ENCODE measurements at places on chromosomes 5 and 9.

DNA sequence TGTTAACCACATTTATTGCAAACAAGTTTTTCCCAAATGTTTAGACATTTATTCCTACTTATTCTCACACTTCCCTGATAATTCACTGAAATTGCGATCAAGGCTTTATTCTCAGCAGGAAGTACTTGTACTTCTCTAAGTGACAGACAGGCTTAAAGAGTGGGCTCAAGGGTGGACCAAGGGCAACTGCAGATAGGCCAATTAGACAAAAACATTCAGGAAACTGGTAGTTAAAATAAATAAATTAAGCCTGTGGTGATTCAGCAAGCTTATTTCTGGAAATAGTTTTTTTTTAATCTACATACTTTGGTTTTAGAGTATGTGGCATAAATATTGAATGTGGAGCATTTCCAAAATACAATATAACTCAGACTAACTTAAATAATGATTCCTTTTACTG lies 136.1 kb downstream of the UGCG start:
- DNase-seq, result no peak

DNA sequence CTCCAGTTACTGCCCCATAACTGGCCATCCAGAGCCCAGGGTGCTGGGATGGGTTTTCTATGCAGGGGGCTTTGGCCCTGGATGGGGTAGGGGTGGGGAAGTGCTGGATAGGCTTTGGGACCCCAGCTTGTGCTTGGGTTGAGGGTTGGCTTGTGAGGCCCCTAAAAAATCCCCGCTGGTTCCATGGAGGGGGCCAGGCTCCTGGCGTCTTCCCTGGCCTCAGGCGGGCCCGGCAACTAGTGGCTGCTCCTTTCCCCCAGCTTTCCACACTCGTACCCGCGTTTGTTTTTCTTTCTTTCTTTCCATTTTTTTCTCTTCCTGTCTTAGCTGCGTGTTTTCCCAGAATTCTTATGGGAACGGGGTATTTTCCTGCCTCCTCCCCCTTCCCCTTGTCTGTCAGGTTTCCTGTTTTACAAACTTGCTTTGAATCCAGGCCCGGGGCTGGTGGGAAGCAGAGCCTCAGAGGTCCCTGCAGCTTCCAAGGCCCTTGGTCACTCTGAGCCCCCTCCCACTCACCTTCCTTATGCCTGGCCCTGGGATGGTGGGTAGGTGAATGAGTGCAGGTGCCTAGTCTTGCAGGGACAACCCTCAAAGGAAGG lies 40.2 kb downstream of the RGS3 start:
- DNase-seq, result no peak

- DNase-seq, result no peak
Observed at GRCh38 chr9:121764371-121764730, 112.9 kb downstream of the DAB2IP start.

GRCh38 chr5:15021266-15022046 lies 149.9 kb upstream of the ANKH start:
- no peak for DNase-seq

- no peak for DNase-seq
Observed at GRCh38 chr9:122207096-122207495, 21.7 kb downstream of the LHX6 start.

DNA sequence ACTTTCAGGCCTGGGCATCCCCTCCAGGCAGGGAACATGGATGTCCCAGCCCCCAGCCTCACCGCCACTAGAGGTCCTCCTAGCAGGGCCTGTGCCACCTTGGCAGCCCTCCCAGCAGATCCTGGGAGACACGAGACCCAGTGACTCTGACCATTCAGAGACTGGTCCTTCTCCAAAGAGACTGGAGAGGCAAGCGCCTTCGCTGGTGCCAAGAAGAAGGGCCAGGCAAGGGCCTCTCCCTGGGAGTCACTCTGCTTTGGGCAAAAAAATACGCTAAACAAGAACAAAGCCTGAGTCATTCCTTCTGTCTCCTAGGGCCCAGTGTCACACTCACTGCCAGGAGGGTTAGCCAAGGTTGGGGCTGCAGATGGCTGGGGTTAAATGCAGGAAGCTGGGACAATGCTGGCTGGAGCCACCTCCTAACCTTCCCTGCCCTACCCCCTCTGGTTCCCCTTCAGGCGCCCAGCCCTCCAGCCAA lies 35.3 kb upstream of the SMIM23 start:
- no peak for DNase-seq

GRCh38 chr9:16139774-16140173 lies 586.9 kb downstream of the CCDC171 start:
- no peak for DNase-seq

GRCh38 chr5:114238771-114239313 lies 123.0 kb upstream of the KCNN2 start:
- no peak for DNase-seq

- DNase-seq, result no peak
Observed at GRCh38 chr9:121023064-121023463, 27.0 kb downstream of the C5 start.

DNA sequence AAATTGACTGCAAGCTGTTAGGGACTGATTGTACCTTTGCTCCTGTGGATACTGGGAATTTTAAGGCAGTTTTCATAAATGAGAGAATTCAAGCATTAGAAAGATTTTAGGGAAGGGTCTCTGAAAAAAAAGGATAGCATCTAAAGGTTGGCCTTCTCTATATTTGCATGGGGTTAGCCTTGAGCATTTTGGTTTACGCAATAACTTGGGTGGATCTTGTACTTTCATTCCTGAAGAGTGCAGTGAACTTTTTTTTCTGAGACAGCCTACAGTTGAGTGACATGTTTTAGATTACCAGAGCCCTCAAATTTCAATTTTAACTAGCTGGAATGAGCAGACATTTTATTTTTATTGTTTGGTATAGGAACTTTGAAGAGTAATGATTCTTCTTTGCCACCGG lies 91.6 kb upstream of the NR3C1 start:
- no peak for DNase-seq

- no peak for DNase-seq
Observed at GRCh38 chr5:150565868-150566267, 57.9 kb downstream of the NDST1 start.

DNA sequence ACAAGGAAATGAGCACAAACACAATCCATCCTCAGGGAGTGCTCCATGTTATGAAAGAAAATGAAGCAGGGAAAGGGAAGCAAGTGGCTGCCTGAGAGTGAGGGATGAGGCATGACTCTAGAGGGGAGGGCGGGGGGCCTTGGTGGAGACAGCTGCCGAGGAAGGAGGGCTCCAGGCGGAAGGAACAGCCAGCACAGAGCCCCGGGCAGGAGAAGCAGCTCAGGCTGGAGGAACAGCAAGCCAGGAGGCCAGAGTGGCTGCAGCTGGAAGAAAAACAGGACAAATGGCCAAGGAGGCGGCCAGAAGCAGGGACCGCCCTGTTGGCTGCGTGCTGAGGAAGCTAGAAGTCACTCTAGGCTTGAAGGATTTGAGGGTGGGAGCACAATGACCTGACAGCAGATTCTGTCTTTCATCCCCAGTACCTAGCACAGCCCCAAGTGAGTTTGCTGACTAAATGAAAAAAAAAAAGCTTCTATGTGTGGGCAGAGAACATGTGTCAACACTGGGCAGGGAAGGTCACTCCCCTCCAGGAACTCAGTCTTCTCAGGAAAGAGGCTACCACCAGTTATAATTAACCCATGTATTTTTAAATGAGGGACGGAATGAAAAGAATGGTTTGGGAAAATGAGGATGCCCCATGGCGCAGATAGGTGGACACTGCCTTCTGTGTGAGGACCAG lies 142.8 kb downstream of the DCP2 start:
- DNase-seq, result no peak

- no peak for DNase-seq
Observed at GRCh38 chr5:112687306-112687705, 50.4 kb upstream of the APC start.

GRCh38 chr9:131708226-131709002 lies 31.5 kb downstream of the RAPGEF1 start:
- DNase-seq, result no peak

DNA sequence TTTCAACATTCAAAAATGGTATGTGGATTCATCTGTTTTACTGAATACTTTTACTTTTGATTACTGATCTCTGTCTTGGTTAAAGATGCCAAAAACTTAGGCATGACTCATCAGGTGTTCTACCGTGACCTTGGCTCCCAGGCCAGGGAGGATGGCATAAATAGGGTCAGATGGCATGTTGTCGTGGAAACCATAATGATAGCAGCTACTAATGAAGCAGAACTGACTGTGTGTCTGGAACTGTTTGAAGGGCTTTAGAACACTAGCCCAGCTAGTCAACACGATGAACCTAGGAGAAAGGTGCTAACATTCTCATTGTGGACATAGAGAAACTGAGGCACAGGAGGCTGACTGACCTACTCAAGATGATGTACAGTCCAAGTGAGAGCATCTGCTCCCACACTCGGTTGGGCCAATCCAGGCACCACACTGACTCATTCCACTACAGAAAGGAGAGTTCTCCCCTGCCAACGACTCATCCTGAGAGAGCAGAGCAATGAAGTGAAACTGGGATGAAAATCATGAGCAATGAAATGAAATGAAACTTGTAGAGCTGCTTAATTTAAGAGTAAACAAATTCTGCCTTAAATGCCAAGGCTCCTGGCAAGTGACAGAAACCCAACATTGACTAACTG lies 116.0 kb downstream of the TENT4A start:
- no peak for DNase-seq

DNA sequence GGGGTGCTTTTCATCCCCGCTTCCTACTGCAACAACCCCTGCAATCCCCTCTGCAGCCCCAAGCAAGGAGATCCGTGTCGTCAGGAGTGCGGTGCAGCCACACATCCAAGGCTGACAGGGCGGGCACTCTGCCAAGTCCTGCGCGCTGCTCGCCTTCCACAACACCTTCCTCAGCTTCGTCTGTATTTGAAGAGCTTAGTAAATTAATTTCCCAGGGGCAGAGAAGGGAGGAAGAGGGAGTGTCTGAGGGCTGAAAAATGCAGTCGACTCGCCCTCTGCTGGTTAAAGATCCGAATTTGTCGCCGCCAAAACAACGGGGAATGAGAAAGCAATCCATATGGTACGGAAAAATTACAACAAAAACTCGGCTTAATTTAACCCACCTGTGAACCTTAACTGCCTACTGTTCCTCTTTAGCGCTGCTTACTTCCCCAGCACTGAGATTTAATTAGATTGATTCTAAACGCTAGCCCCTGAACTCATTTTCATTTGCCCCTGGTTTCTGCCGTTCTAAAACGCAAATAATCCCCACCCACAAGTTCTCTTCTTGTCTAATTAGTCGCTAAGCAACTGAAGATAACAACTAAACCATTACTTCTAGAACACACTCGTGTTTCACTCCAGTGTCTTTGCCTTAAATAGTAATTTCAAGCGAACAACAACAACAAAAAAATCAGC lies 10.9 kb upstream of the PCDHB1 start:
- peak; percentile 93 for DNase-seq

- DNase-seq, result no peak
Observed at GRCh38 chr5:5658889-5659465, 236.5 kb downstream of the ICE1 start.

GRCh38 chr5:90477621-90478215 lies 3.1 kb downstream of the POLR3G start:
- DNase-seq, result no peak

DNA sequence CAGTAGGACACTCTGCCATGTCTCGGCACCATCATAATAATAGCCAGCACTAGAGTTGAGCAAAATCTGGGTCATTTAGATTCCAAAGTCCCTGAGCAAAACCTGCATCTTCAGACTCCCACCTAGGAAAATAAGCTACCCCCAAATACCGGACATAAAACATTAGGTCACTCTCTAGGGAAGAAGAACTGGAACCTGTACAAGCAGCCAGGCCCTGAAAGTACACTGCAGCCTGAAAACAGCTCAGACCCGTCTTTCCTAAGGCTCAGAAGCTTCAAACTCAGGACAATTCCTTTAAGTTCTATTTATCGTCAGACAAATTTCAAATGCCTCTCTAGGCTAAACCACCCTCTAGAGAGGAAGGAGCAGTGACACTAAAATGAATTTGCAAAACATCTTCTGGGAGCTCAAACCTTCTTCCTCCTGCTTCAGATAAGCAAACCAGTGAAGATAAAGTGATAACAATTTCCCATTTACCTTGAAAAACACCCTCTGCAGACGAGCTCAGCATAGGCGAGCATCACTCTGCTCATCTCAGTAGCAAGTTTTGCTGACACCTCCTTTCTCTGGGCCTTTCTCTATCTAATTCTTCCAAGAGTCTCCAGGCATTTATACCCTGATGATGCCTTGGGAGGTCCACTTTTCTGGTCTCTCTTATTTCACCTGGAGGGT lies 34.0 kb downstream of the ADAM19 start:
- DNase-seq, result no peak

DNA sequence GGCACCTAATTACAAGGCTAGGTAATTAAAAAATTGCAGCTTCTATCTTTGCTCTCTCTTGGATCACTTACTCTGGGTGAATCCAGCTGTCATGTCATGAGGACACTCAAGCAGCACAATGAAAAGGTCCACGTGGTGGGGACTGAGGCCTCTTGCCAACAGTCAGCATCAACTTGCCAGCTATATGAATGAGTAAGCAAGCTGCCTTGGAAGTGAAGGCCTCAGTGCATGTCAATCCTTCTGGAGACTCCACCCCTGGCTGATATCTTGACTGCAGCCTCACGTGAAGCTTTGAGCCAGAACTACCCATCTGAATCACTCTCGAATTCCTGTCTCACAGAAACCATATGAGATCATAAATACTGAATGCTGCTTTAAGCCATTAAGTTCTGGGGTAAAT lies 140.5 kb downstream of the SNX18 start:
- DNase-seq, result no peak

GRCh38 chr9:13431222-13431536 lies 151.7 kb upstream of the MPDZ start:
- DNase-seq, result peak; percentile 27

GRCh38 chr5:104130320-104130719 lies 567.7 kb upstream of the NUDT12 start:
- no peak for DNase-seq

DNA sequence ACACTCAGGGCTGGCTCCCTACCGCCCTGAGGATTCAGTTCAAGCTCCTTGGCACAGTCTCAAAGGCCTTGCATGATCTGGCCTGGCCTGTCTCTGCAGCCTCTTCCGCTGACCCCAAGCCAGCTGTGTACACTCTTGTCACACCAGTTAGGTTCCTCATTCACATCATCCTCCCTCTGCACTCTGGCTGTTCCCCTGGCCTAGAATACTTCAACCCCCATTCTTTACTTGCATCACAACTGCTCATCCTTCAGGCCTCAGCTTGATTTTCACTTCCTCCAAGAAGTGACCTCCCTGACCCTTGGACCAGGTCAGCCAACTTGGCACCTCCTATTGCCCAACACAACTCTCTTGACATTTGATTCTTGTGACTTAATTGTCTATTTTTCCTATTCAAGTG lies 18.9 kb upstream of the PFDN1 start:
- no peak for DNase-seq

All from NCI-H2171 treated with DMSO at 0.1 percent for 48 hours (cell line).